ENCODE measurements at places on chromosomes 12 and 14.

DNA sequence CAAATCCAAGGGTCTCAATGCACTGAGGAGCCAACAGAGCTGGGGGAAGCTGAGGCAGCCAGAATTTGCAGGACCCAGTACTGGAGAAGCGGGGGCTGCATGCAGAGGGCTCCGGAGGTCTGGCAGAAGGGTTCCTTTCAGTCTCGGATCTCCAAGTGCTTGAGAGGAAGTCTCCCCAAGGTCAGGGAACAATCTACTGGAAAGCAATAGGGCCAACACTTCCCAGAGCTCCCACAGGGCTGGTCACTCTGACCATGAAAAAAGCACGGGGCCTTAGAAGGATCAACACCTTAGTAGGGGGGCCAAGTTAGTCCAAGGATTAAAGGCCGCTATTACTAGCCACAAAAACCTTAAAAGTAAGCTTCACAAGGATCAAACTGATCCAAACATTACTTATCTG is 31.7 kb downstream of the SPPL3 start:
- no peak for DNase-seq

DNA sequence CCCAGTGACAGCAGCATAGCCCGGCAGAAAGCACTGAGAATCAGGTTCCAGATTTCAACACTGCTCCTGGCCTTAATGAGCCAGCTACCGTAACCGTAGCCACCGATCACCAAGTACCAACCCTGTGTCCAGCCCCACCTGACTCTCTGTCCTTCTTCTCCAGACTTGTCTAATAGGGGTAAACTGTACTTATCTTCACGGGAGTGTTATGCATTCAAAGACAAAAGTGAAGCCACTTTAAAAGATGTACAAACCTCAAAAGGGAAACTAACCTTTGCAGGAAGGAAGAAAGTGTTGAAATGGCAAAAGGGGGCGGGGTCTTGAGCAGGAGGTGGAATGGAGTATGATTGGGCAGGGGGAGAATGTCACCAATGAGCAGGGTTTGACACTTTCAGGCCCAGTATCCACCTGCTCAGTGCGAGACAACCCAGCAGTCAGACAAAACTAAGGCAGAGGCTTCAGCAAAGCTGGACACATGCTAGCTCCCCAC is 226.1 kb downstream of the CHST11 start:
- DNase-seq, result no peak

GRCh38 chr14:71541271-71541670 is 391.0 kb upstream of the RGS6 start:
- no peak for DNase-seq

- no peak for DNase-seq
These were observed 4.8 kb downstream of the ITGA7 start for GRCh38 chr12:55702861-55703260.

DNA sequence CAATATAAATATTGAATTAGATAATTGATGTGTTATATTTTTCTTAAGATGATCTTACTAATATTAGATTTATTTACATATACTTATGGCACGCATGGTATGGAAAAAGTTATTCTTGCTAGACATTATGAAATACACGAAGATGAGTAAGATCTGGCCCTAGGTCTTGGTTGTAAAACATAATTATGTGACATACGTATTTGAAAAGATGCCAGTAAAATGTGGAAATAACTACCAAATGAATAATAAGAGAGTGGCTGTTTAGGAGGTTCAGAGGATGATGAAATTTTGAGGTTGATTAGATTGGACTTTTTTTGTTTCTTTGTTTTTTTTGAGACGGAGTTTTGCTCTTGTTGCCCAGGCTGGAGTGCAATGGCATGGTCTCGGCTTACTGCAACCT is 41.3 kb downstream of the FANCM start:
- DNase-seq, result no peak

- DNase-seq, result no peak
These were observed 19.1 kb upstream of the DGLUCY start for GRCh38 chr14:91094772-91095171.

- DNase-seq, result no peak
These were observed 73.2 kb downstream of the KIF21A start for GRCh38 chr12:39369756-39370155.

DNA sequence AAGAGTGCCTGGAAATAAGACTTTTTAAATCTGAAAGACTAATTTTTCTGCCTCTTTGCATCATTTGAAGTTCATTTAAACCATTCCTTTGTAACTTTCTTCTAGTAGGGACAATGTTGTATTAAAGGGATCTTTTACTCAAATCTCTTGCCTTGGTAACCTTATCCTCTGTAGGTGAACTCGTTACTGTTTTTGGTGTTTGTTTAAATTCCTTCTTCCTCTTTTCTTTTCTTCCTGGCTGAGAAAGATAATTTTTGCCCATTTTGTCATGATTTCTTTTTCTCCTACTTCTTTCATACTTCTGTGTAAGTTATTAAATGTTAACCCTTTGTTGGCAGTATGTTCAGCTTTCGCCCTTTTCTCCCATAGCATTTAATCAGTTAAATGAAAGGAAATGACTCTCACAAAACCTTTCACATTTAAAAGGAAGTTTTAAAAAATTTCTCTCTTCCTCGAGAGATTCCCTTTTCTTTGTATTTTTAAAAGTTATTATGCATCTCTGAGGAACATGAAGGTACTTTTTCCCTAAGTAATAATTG is 10.3 kb downstream of the VEZT start:
- no peak for DNase-seq

GRCh38 chr12:106387848-106388377 is 30.4 kb downstream of the POLR3B start:
- no peak for DNase-seq

DNA sequence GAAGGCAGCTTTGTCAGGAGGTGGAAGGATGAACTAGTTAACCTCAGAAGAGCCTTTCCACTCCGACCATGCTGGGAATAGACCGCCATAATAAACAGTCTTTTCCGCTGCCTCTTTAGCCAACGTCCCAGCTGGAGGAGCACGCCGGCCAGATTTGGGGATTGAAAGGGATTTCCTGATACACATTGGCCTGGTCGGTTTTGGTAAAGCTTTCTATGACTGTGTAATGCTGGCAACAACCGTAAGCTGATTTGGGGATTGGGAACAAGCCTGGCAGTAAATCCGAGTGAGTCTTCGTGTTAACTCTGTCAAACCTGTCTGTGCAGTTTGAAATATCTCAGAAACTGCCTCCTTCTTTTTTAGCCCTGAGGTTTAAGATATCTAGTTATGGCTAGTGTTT is 87.0 kb downstream of the DAD1 start:
- DNase-seq, result no peak

- DNase-seq, result no peak
These were observed 64.8 kb downstream of the CCDC60 start for GRCh38 chr12:119399301-119399700.

DNA sequence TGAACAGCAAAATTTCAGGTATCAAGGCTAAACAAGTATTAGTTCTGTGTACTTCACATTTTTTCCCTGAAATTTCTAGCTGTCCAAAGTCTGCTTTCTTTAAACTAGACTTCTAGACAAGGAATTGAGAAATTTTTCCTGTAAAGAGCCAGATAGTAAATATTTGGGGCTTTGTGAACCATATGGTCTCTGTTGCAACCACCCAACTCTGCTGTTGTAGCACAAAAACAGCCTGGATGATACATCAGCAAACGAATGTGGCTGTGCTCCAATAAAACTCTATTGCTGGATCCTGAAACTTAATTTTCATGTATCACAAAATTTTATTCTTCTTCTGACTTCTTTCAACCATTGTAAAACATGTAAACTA is 96.0 kb upstream of the SLC38A4 start:
- no peak for DNase-seq

DNA sequence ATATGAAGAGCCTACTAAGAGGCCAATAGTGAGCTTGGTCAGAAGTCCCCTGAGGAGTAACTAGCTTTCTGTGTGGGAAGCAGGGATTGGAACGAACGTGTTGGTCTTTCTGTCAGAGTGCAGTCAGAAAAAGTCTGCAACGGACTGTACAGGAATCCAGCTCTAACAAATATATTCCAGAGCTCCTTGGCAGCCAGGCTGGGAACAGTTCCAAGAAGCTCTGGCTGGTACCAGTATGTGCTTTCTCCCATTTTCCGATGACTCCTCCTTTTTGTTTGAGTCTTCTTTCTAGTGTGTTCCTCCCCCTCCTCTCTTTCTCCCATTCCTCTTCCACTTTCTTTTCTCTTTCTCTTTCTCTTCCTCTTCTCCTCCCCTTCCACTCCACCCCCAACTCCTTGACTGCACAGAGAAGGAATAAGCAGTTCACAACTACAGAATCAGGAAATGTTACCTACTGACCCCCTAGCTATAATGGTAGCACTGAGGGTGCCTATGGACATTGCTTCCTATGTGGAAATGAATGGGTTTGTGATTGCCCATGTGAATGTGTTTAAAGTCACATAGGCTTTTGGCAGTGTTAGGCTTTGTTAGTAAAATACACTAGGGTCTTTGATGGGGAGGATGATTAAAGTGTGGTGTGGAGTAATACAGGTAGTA is 59.9 kb downstream of the TTLL5 start:
- no peak for DNase-seq

DNA sequence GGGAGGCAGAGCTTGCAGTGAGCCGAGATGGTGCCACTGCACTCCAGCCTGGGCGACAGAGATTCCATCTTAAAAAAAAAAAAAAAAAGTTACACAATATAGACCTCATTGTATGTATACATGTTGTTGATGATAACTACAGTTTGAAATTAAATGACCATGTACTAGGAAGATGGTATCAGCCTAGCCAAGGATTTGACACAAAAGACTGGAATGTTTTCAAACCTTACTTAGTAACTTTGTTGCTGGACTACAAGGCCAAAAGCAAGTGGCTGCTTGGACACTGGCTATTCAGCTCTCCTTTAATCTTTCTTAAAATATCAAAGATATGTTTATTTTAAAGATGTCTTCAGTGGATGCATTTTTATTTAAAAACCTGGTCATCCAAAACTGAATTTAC is 18.9 kb upstream of the NUDT4 start:
- DNase-seq, result no peak

- DNase-seq, result no peak
These were observed 65.8 kb downstream of the ITPK1 start for GRCh38 chr14:93049867-93050331.

GRCh38 chr14:58814466-58814865 is 176.7 kb downstream of the DACT1 start:
- no peak for DNase-seq

DNA sequence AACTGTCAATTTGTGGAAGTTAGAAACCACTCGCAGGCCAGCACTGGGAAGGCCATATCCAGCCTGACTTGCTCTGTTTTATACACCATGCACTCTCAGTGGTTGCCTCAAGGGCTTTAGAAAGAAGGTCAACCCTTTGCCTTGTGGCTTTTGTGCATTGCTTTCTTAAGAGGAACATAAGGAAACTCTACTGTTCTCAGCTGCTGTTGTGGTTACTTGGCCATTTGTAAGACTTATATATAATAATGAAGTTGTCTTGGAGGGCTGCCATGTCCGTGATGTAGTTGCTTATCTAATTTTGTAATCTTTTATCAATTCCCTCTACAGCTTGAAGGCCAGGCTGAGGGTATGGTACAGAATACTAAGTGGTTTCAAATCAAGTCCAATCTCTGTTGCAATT is 637.8 kb downstream of the DIO2 start:
- no peak for DNase-seq

- no peak for DNase-seq
These were observed 21.3 kb downstream of the WSCD2 start for GRCh38 chr12:108150436-108150835.

- no peak for DNase-seq
These were observed 691.0 kb upstream of the SEL1L start for GRCh38 chr14:82224610-82225009.
